ENCODE measurements at places on chromosomes 16 and 17.
A peak's percentile ranks its signal among the peaks of the same experiment; 100 is the strongest.

- DNase-seq, result peak; percentile 1
Measured at GRCh38 chr16:35102780-35103403, 1643.5 kb downstream of the TP53TG3F start.

DNA sequence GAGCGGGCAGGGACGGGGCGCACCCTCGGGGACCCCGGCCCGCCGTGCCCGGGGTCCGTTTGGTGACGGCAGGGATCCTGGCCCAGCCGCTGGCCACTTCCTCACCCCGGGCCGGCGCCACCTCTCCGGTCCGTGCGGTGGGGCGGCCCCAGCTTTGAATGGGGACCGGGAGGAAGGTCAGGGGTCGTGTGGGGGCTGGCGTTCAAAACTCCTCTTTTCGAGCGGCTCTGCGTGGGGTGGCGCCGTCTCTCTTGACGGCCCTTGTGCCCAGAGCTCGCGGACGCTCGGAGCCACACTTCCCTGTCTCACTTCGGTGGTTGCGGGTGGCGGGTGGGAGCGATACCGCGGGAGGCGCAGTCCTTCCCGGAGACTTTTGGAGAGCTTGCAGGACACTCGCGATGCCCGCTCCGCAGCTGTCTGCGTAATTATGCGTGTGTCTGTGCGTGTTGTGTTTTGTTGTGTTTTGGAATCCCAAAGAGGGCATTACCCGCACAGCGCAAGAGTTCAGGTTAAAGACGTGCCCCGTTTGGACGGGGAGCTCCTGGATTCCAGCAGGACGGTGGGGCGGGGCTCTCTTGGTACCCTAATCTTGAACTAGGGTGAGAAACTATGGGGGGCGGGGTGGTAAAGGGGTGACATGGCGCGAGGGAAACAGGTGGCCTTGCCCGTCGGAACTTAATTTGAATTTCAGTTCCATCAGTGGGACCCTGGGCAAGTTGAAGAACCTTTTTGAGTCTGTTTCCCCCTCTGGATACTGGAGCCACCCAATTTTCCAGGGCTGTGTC lies 637 bp downstream of the PLCG2 start:
- DNase-seq, result peak; percentile 19

GRCh38 chr16:2273484-2273883 lies 5.6 kb upstream of the RNPS1 start:
- no peak for DNase-seq

- no peak for DNase-seq
Measured at GRCh38 chr17:16878606-16879005, 93.3 kb downstream of the TNFRSF13B start.

DNA sequence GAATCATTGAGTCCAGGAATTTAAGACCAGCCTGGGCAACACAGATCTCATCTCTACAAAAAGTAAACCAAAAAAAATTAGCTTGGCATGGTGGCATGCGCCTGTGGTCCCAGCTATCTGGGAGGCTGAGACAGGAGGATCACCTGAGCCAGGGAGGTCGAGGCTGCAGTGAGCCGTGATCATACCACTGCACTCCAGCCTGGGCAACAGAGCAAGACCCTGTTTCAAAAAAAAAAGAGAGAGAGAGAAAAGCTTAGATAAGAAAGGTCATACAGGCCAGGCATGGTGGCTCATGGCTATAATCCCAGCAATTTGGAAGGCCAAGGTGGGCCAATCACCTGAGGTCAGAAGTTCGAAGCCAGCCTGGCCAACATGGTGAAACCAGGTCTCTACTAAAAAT lies 63.5 kb upstream of the DNAH17 start:
- DNase-seq, result no peak

- DNase-seq, result peak; percentile 67
Measured at GRCh38 chr16:87895641-87896141, 26.4 kb upstream of the SLC7A5 start.

GRCh38 chr17:30819971-30820705 lies 4.4 kb downstream of the CRLF3 start:
- peak; percentile 69 for DNase-seq

DNA sequence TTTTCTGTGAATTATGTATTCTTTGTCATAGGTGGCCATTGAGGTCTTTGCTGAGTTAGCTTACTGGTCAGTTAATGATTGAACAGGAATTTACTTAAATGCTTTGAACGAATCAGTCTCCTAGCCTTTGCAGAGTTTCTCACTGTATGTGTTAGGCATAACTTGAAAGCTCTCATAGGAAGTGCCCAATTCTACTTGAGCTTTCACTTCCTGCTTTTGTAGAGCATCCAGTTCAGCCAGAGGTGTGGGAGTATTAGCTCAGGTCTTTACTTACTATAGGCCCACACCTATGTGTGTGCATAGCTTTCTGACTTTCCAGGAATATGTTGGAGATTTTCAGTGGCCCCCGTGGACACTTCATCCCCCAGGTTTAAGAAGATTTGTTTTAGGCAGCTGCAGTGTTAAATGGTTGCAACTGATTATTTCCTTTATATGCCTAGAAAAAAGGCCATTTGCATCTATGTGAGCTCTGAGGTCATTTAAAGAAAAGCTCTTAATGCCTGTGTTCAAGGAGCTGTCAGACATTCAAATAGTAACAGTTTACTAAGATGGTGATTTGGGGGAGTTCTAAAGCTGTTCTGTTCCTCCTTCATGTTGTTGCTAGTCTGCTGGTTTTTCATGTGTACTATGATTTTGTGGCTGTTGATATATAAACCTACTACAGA lies 62.3 kb downstream of the PHKB start:
- no peak for DNase-seq

GRCh38 chr17:50866950-50867362 lies 802 bp upstream of the TOB1 start:
- peak; percentile 86 for DNase-seq

DNA sequence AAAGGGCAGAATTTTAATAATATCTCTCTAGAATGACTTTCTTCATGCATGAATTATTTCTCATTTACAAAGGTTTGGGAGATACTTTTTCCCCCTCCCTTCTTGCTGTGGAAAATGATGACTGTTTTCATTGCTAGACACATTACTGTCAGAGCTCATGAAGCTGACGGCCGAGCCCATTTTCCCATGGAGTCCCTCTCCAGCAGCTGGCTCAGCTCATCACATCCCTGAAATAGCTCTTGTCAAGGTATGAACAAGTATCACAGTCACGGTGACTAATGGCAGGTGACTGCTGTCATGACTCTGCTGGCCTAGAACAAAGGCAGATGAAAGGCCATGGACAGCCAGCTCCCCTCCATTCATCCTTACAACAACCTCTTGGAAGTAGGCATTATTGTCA lies 208.1 kb downstream of the ABCC12 start:
- DNase-seq, result no peak

- DNase-seq, result no peak
Measured at GRCh38 chr17:30346221-30346795, 12.5 kb upstream of the TMIGD1 start.
